ENCODE measurements at places on chromosomes 12 and 14. TPM values are rescaled to one million over a fixed set of nuclear protein-coding genes. Genes with fewer than 3 reads are reported as not detected.

SERPINA12 gene
- not detected for total RNA-seq

TMEM19 gene
- 25.2 TPM for total RNA-seq

SERPINA10 gene
- not detected for total RNA-seq

MGP gene
- 26.6 TPM for total RNA-seq

B4GALNT1 gene
- total RNA-seq, result 1.3 TPM

Measured in smooth muscle cell of the coronary artery (primary cell).